ENCODE measurements at places on chromosomes 3 and 15. TPM values are rescaled to one million over a fixed set of nuclear protein-coding genes. Genes with fewer than 3 reads are reported as not detected.
A peak's percentile ranks its signal among the peaks of the same experiment; 100 is the strongest.

ANKRD63 gene
- not detected for polyA plus RNA-seq

CATSPER2 gene
- polyA plus RNA-seq = 0.41 TPM

RPUSD3 gene
- 49.4 TPM for polyA plus RNA-seq

MASP1 gene
- polyA plus RNA-seq = 16.2 TPM

LRRC3B gene
- not detected for polyA plus RNA-seq

CPNE9 gene
- polyA plus RNA-seq = not detected

SCG3 gene
- polyA plus RNA-seq = 0.02 TPM

RAB7A gene
- polyA plus RNA-seq = 240 TPM

MESP2 gene
- 0.32 TPM for polyA plus RNA-seq

GRCh38 chr15:31177951-31178350, 76.4 kb upstream of the TRPM1 start:
- no peak for DNase-seq

- no peak for DNase-seq
These were observed 178.9 kb downstream of the KCNMB2 start for GRCh38 chr3:178714925-178715832.

- DNase-seq = no peak
These were observed 24.1 kb downstream of the ZBTB38 start for GRCh38 chr3:141392416-141392815.

GRCh38 chr3:18302517-18302916, 122.6 kb downstream of the SATB1 start:
- peak; percentile 26 for DNase-seq

DNA sequence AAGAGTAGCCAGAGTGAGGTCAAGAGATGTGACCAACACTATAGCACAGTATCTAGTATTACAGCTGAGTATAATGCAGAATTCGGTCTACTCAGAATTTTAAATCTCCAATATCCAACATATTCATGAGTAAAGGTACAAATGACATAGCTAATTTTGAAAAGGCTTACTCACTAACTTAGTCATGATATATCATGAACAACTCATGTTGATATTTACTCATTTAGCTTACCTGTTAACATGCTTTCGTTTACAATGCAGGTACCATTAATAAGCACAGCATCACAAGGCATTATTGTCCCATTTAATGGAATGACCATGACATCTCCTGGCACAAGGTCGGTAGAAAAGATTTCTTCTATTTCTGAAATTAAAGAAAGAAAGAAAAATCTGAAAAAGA, 36.9 kb downstream of the ATP13A3 start:
- DNase-seq = no peak

- DNase-seq = no peak
These were observed 18.8 kb downstream of the PSTPIP1 start for GRCh38 chr15:77013776-77014131.

GRCh38 chr3:68057637-68058320, 403.4 kb upstream of the SUCLG2 start:
- DNase-seq = no peak

DNA sequence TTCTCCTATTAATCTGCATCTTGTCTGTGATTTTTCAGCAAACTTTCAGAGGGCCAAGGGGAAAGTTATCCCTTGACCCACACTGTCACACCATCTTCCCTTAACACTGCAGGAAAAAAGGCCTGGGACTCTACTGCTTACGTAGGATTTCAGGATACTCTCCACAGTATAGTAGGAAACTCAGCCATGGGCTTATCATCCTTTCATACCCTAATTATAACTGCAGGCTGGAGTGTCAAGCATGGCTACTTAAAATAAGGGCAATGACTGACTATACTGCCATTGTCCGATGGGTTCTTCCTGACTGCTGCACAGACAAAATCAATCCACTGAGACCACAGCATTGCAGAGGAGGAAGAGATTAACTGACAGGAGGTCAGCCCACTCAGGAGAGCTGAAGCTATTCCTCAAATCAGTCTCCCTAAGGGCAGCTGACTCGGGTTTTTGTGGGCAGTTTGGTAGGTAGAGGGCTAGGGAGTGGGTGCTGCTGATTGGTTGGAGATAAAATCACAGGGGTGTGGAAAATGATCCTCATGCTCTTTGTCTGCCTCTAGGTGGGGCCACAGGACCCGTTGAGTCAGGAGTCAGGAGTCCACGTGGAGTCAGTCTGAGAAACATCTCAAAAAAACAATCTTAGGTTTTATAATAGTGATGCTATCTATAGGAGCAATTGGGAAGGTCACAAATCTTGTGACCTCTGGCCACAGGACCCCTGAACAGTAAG, 118.2 kb upstream of the STRIT1 start:
- no peak for DNase-seq

- no peak for DNase-seq
These were observed 28.1 kb upstream of the KBTBD12 start for GRCh38 chr3:127886956-127887231.

- no peak for DNase-seq
These were observed 307.2 kb upstream of the SLITRK3 start for GRCh38 chr3:165503346-165503745.

- no peak for DNase-seq
These were observed 34.1 kb upstream of the HES1 start for GRCh38 chr3:194101592-194102432.

DNA sequence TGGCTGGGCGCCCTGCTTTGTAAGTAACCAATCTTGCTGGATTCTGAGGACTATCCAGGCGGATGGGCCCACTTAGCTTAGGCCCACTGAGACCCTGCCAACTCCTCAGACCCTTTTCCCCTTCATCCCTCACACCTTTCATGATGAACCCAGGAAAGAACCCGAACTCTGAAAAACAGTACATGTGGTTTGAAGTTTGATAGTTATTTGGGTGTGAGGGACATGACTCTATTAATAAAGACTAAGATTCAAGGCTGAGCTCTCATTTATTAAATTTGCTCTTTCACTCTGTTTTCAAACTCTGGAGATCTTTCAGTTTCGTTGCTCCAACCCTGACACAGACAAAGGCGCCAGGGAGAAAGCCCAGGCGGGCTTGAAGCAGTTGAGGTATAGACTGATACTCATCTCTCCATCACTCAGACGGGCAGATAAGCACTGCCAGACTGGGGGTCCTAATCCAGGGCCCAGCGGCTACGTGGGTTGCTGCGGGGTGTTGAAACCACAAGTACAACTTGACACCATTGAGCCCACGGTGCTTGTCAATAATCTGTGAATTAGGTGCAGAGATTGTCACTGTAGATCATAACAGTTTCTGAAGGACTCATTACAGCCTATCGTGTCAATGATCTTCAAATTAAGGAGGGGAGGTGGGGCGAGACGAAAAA, 7.2 kb upstream of the SOX2 start:
- DNase-seq = no peak

GRCh38 chr15:89119489-89120478, 31.5 kb downstream of the ABHD2 start:
- DNase-seq = peak; percentile 69

GRCh38 chr15:41104234-41104633, 11.8 kb downstream of the INO80 start:
- DNase-seq = peak; percentile 79

GRCh38 chr3:24128199-24129005, 183.3 kb downstream of the NR1D2 start:
- peak; percentile 43 for DNase-seq

- no peak for DNase-seq
These were observed 179.7 kb upstream of the ROBO1 start for GRCh38 chr3:79947469-79947868.

GRCh38 chr3:106957029-106957428, 420.2 kb upstream of the CCDC54 start:
- peak; percentile 89 for DNase-seq

- peak; percentile 46 for DNase-seq
These were observed 57.1 kb upstream of the TLE3 start for GRCh38 chr15:70154718-70155347.
